ENCODE measurements at places on chromosomes 1 and 21. TPM values are rescaled to one million over a fixed set of nuclear protein-coding genes. Genes with fewer than 3 reads are reported as not detected.

LAX1 gene
- total RNA-seq = not detected

TNFSF4 gene
- total RNA-seq = 0.07 TPM

AGL gene
- 3.1 TPM for total RNA-seq

EXO1 gene
- 22.2 TPM for total RNA-seq

MFAP2 gene
- total RNA-seq = 0.85 TPM

NCAM2 gene
- not detected for total RNA-seq

TPTE gene
- not detected for total RNA-seq

CFAP107 gene
- not detected for total RNA-seq

Data from A549 treated with AZD2906 at 1 μM for 4 hours (cell line).